Stimulated activated CD4-positive, alpha-beta T cell treated with anti-CD3 and anti-CD28 coated beads, Interleukin-12 subunit alpha, Interleukin-12 subunit beta, amount 100 ng/mL, for 24 hours (primary cell): ENCODE measurements at places on chromosomes 6 and 20.

- DNase-seq = no peak
Measured at GRCh38 chr6:72825315-72825911, 203.5 kb downstream of the KCNQ5 start.

- DNase-seq = no peak
Measured at GRCh38 chr6:26339612-26340011, 25.4 kb upstream of the BTN3A2 start.

- no peak for DNase-seq
Measured at GRCh38 chr6:137700751-137701477, 166.1 kb upstream of the TNFAIP3 start.

DNA sequence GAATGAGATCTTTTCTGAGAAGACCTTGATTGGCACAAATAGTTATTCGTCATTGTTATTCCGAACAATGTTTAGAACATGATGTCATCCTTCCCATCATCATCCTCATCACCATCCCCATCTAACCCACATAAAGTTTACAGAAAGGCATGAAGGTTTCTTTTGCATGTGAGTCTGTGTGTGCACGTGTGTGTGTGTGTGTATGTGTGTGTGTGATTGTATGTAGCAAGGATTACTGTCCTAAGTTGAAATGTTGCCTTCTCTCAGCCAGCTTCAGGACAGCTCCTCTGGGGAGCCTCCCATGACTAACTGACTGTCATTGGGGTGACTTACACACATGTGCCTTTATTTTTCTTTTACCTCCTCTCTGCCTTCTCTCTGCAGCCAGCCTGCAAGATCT, 113.5 kb downstream of the SLC22A3 start:
- no peak for DNase-seq

- no peak for DNase-seq
Measured at GRCh38 chr6:143141442-143141841, 80.8 kb downstream of the AIG1 start.

DNA sequence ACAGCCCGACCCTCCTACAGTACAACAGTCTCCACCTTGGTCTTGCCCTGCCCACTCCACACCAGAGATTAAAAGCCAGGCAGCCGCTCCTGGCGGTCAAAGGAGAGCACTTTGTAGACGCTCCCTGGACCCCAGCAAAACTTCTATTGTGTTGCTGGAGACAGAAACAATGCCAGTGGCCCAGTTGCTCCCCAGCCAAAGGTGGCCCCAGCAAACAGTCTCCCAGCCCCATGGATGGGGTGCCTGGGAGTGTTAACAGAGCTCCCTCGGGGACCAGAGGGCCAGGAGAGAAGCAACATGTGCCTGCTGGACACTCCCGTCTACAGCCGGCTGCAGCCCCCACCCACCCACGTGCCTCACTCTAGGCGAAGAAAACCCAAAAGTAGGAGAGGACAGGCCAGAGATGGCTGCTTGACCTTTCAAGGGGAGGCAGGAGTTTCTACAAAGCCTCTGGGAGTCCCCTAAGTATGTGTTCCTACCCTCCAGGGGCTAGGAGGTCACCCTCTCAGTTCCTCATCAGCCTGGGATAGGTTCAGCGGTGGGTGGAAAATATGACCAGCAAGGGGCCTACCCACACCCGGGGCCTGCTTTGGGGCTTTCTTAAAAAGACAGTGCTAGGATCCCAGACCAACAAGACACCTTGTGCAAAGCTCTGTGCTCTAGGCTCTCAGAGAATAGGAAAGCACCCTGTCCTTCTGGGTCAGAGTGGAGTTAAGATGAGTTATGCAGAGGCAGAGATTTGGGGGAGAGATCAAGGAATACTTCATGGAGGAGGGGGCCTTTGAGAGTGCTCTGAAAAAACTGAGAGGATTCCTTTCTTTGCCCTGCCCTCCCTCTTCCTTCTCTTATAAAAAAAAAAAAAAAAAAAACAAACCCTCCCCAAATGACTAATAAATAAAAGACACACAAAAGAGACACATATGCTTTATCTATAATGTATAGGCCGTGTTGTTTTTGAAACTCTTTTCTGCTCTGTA, 19.0 kb upstream of the PREX1 start:
- DNase-seq = no peak

- no peak for DNase-seq
Measured at GRCh38 chr6:33962246-33963027, 158.6 kb upstream of the MLN start.

DNA sequence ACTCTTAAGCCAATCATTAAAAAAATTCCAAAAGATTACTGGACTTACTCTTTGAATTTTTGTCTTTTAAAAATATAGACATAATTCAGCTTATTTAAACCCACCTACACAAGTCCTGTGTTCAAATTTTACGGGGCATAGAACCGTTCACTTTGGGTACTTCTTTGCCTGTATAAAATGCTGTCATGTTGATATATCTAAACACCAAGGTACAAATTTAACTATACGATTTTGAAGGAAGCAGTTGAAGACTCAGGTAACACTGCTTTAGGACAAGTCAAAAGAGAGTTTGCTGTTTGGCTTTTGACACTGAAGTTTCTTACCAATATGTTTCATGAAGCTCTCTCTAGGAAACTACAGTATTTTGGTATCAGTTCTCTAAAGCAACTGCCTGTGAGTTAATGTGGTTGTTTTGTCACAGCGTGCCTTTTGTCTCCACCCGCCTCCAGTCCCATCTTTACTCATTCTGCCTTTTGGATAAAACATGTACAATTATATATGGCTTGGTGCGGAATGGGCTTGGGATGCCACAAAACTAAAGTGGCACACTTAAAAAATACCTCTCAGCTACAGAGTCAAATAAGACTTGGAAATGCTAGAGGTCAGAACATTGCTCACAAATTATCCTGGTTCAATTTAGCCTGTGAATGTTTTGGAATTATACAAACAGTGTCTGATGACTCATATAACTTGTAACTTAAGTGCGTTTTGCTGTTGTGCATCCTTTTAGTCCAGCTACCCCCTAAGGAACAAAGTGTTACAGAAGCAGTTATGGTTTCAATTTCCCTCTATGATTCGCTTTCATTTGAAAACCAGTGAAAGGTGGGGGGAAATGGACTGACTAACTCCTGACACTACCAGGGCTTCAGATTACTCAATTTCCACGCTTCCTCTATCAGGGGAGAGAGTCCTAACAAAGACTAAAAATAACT, 38.7 kb downstream of the RGS17 start:
- DNase-seq = no peak
